ENCODE measurements at places on chromosomes 3 and 15.

DNA sequence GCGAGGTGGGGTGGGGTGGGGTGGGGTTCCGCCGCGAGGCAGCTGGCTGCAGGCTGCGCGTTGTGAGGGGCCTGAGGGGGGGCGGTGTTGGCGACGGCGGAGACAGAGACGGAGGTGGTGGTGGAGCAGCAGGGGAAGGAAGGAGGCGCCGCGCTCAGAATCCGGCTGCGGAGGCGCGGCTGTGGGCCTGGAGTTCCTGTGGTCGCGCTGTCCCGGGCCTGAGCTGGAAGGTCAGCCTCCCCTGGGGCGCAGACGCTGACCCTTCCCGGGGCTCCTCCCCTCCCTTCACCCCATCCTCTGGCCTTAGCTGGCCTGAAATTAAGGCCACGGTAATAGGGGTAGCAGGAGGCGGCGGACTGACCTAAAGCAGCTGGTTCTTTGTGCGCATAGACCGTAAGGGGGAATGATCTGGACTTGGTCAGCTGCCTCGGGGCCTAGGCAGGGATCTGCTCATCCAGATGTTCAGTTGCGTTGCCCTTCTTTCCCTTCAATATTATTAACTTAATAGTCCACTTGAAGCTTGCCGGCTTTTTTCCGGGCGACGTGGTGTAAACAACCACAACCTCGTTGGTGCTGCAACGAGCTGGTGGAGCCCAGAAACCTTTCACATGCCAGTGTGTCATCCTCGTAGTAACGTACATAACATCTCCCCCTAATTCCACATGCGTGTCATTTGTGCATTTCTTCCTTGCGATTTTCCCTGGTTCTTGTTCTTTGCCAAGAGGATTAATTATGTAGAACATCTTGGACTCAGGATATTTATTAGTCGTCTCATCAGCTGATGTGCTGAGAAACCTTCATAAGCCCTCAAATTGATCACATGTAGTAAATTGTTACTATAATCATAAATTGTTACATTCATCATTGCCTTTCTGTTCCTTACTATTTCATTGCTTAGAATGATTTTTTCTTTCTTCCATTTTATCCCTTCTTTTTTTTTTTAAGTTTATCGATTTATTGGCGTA lies 626 bp downstream of the SEC62 start:
- DNase-seq: no peak

DNA sequence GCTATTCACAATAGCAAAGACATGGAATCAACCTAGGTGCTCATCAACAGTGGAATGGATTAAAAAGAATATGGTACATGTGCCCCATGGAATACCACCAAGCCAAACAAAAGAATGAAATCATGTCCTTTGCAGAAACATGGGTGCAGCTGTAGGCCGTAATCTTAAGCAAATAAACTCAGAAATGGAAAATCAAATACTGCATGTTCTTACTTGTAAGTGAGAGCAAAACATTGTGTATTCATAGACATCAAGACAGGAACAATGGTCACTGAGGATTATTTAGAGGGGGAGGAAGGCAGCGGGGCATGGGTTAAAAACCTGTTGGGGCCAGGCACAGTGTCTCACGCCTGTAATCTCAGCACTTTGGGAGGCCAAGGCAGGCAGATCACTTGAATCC lies 304.7 kb upstream of the ROBO2 start:
- DNase-seq: no peak

GRCh38 chr3:46112296-46112695 lies 85.0 kb upstream of the XCR1 start:
- no peak for DNase-seq

DNA sequence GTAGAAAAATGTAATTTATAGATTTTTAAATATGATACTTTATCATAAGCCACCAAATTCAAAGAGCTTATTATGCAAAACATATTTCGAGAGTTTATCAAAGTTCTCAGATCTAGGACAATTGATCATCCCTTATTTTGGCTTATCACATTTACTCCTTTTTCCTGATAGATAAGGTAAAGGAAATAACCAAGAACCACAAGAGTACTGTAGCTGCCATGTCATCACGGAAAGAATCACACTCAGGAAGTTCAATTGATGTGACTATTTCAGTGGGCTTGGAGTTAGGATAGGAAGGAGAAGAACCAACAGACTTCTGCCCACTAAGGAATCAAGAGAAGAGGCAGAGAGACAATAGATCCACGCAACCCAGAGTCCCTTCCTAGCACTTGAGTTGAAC lies 142.7 kb upstream of the TMCO5A start:
- DNase-seq: no peak

DNA sequence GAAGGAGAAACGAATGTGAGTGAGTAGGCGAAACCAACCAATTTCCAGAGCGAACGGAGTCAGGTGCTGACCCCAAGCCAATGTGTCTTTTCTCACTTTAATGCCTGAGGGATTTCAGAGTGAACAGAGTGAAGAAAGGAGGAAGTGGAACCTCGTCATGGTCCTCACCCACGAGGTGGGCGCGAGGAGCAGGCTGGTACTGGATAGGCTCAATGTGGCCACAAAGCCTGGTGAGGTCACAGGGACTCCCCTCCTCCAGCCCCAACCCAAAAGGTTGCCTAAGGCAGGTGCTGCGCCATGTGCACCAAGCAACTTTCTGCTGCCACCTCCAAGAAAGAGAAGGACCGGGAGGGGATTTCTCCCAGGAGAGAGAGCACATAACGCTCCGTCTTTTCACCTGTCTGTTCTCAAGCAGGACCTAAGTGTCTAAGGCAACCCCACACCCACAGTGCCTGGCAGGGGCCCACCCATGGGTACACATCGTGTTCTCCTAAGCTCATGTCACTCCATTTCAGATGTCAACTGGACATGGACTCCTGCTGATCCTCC lies 3.8 kb downstream of the NRROS start:
- no peak for DNase-seq

DNA sequence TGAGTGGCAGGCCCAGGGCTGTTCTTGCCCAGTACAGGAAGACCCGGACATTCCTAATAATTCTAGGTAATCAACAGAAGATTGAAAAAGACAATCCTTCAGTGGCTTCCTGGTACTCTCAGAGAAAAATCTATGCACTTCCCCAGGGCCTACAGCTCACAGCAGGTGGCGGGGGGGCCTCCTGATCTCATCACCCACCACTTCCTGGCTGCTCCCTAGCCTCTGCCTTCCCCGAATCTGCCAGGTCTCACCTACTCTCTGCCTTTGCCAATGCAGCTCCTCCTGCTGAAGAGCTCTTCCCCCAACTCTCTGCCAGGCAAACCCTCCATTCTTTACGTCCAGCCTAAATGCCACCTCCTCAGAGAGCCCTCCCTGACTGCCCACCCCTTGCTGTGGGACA lies 37.5 kb downstream of the EHD4 start:
- DNase-seq: peak; percentile 77

DNA sequence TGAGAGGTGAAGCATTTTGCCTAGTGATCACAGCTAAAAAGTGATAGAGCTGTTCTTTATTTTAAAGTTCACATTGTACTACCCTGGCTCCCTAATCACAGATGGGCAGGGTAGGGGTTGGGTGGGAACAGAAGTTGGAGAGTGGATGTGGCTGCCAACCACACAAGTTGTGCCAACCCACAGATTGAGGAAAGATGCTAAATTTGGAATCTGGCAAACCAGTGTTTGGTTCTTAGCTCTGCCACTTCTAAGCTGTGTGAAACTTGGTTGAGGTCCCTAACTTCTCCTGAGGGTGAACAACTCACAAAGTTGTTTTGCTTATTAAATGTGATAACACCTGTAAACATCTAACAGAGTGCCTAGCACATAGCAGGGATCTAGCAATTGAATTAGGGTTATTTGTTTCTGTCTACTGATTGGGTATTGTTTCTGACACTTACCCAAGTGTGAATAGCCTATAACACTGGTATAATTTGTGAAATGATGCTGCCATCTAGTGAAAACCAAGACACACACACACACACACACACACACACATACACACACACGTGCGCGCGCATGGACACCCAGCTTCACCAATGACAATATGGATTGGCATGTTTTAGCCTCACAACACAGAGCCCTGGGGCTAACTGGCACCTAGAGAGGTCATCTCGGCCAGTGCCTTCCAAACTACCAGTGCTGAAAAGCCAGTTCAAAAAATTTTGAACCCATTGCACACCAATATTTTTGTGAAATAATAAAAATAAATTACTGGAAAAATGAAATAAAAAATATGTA lies 25.3 kb downstream of the ADGRG7 start:
- DNase-seq: peak; percentile 44

DNA sequence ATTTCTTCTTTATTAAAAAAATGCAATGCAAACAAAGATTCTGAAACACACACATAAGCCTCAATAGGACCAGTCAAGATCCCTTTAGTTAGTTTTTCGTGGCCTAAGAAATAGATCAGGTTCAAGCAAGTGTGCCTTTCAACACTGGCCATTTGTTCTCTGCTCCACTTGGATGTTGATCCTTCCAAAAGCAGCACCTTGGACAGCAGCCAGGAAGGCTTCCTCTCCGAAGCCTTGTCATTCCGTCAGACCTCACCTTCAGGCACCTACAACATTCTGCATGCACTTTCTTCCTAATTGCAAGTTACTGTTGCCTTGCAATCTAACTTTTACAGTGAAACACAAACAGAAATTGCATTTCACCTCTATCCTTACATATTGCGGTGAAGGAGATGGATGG lies 155.9 kb upstream of the FEZF2 start:
- peak; percentile 25 for DNase-seq

GRCh38 chr3:29639578-29640290 lies 358.9 kb downstream of the RBMS3 start:
- no peak for DNase-seq

GRCh38 chr3:140603766-140604165 lies 74.1 kb upstream of the TRIM42 start:
- DNase-seq: no peak

DNA sequence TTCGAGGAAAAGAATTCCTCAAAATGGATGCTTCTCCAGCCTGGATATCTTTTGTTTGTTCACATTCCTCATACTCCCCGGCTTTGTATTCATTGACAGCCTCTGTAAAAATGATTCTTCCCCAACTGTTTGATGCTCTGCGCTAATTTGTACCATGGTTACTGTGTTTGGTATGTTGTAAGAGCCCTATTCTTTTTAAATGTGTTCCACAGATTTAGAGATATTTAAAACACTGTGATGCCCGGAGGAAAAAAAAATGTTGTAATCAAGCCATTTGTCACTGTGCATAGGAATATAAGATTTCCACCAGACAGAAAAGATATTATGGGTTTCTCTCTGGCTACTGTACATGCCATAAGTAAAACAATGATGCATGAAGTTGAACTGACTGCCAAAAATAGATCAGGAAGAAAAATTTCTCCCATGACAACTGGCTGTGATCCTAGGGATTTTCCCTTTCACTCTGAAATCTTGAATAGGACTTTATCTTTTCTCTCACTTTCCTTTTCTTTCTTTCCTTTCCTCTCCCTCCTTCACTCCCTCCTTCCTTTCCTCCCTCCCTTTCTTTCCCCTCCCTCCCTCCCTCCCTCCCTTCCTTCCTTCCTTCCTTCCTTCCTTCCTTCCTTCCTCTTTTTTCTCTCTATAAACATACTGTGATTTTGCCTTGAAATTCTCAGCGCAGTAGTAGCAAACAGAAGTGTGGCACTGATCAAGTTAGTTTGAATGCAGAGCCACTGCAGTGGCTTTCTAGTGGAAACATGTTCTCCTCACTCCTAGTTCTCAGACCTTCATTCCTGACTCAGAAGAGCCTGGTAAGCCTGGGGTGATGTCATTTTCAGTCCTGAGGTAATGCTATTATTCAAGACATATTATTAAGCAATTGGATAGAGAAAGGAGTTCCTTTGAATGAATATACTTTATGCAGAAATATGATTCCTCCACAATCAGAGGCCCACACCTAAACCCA lies 254.9 kb upstream of the TBL1XR1 start:
- no peak for DNase-seq

DNA sequence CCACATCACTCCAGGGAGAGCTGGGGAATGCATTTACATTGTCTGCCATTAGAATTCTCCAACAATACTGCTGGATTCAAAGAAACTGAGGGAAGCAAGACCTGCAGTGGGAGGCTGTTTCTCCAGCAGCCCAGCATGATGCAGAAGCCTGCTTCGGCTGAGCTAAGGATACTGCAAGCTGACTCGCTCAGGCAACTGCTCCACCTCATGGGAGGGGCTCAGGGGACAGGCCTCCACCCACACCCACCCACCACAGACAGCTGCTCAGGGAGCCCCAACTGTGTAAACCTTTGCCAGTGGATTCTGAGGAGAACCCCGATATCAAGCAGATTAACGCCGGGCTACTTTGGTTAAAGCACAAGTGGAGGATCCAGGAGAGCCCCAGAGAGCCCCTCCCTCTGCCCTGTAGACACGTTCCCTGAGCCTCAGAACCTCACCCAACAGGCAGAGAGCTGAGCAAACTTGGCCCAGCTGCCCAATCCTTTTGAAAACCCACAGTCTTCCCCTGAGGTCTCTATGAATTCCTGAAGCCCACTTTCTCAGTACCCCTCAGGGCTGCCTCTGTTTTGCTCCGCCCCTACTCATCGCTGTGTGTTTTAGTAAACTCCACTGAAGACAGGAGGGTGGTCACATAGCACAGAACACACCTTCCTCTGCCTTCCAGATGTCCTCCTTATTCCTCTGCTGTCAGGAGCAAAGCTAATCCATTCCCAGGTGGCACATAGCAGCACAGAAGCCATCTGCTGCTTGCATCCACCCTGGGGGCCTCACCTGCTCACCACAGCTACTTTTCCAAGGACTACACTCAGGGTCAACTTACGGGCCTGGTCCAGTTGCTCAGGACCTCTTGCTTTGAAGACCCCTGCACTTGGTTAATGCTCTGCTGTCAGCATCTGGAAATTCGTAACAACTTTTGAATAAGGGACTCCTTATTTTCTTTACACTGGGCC lies 269.0 kb downstream of the ABHD5 start:
- no peak for DNase-seq

- no peak for DNase-seq
Observed at GRCh38 chr3:52398670-52399081, 46.2 kb downstream of the SEMA3G start.

DNA sequence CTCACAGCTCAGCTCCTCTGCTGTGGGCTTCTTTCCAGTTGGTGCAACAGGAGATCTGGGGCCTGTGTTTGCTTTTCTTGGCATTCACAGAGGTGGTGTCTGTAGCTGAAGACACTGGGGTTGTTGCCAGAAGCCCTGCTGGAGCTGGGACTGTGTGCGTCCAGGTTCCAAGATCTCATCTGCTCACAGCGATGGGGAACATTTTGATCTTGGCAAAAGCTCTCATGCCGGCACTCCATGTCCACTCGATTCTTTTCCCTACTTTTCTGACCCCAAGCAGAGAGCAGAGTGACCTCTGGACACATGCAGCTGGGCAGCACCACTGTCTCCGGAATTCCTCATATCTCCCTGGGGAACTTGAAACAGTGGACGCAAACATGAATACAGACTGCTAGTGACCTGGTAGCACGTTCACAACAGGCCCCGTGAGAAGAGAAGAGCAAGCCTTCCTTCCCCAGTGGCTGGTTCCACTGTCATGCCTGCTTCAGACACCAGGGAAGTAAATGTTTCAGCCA lies 36.1 kb upstream of the MECOM start:
- DNase-seq: no peak

DNA sequence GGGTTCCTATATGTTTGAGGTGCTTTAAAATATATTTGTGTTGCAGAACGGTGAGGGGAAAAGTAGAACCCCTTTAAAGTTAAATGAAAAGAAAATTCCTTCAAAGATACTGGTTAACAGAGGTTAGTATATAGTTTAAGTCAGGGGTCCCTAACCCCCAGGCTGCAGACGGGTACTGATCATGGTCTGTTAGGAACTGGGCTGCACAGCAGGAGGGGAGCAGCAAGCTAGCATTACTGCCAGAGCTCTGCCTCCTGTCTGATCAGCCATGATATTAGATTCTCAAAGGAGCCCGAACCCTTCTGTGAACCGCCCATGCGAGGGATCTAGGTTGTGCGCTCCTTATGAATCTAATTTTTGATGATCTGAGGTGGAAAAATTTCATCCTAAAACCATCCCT lies 37.5 kb upstream of the RFX7 start:
- DNase-seq: no peak

All from Jurkat, Clone E6-1 (cell line).